ENCODE measurements at places on chromosomes 7 and 10.

GRCh38 chr10:94108200-94108599, 114.5 kb downstream of the PLCE1 start:
- no peak for DNase-seq

DNA sequence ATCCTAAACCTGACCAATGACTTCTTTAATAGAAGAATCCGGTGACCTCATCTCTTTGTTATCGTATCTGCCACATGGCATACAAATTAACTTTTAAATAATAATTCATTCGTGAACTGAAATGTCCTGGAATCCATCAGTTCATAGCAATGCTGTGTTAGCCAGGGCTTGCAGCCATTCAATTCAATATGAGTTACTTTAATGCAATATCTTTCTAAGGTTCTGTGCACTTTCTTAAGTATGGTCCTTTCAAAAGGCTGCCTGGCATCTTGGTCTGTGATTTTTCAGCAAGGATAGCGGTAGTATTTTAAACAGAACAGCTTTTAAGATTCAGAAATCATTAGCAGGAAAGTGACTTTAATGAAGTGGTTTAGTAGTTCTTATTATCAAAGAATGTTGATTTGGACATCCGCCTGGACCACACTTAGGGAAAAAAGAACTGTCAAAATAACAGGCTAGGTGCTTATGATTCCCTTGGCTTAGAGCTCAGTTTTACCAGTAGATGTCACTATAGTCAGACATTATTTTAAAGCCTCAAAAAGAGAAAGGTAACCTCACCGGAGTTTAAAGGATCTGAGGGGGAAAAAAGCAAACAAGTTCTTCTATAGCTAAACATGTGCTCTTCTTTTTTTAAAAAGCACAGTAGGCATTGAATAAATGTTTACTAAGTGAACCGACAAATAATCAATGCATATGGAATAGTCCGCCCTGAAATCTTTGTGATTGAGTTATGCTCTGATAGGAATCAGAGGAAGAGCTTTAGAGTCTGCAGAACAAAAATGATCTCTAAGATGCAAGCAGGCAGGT, 22.7 kb downstream of the SLC35G1 start:
- DNase-seq: no peak

- DNase-seq: no peak
These were observed 50.1 kb downstream of the ADARB2 start for GRCh38 chr10:1687190-1687589.

GRCh38 chr7:141073173-141073640, 657 bp upstream of the TMEM178B start:
- peak; percentile 21 for DNase-seq

- no peak for DNase-seq
These were observed 415.5 kb upstream of the COBL start for GRCh38 chr7:51732116-51732515.

DNA sequence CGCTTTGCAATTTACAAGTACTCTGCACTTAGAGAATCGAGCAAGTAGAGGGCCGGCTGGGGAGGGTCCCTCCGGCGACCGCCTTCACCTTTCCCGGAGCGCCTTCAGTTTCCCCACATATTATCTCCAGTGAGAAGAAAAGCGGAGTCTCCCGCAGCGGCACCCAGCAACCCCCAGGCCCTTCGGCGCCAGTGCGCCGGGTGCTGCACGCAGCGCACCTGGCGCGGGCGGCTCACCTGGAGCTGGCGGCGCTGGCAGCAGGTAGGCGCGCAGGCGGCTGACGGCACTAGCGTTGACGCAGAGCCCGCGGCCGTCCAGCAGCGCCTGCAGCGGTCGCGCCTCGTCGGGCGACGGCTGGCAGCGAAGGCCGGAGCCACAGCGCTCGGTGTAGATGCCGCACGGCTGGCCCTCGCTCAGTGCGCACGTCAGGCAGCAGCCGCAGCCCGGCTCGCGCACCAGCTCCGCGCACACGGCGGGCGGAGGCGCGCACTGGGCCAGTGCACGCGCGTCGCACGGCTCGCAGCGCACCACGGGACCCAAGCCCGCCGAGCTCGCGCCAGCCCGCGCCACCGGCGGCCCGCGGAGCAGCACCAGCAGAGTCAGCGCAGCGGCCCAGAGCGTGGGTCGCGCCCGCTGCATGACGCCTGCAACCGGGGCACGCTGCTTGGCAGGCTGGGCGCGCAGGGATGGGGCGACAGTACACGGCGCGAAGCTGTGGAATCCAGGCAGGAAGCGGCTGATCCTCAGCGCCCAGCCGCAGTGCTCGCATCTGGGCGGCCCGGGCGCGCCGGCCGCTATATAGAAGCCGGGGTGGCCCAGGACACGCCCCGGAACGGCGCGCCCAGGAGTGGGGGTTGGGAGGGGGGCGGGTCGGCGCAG, at the start of gene IGFBP3:
IGFBP3 (minus strand) TSS at position 771 of the 879 bp plus-strand sequence; CDS start at position 639, 132 bp downstream.
- DNase-seq: no peak

- DNase-seq: no peak
These were observed 39.5 kb downstream of the PPP1R3C start for GRCh38 chr10:91593366-91593765.

DNA sequence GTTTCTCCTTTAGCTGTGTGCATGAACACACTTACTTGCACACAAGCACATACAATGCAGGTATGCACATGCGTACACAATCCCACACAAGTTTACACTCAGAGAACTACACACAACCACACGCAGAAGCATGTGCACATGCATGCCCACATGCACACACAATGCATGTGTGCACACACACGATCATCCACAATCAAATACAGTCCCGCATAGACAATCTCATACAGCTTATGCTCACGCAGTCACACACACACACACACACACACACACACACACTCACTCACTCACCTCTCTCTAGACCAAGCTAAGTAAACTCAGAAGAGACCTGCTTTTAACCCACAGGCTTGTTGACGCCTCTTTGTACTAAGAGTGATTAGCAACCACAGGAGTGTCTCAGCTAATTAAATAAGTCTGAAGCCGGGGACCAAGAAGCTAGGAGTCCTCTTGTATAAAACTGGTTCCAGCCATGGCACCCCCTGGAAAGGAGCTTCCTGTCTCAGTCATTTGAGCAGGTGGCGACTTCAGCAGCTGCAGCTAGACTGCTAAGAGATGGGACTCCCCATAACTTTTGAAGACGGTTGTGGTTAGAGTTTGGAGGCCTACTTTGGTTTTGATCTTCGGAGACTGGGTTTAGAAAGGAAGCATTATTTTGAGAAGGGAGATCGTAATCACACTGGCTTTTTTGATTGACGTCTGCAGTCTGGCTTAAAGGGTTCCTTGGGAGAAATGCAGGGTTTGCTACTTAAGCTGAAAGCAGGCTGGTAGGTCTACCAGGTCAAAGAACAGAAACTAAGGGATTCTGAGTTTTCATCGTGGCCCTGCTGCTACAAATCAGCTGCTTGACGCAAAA, 82.3 kb upstream of the ADRB1 start:
- DNase-seq: peak; percentile 23

DNA sequence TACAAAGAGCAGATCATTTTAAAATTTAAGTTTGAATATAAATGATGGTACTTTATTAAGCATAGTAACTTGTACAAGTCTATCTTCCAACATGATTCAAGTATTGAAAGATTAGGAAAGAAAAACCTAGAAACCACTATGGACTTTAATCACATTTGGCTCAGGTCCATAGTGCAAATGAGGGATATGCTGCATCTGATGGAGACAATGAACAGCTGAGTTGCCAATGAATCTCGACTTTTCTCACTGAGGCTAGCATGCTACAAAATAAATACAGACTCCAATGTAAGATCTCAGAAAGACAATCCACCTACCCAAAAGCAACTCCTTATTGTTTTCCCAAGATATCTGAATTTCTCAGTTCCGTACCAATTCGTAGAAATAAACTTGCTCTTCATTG, 89.8 kb downstream of the SEMA3A start:
- DNase-seq: no peak

- DNase-seq: no peak
These were observed 92.5 kb upstream of the INHBA start for GRCh38 chr7:41795276-41795833.

DNA sequence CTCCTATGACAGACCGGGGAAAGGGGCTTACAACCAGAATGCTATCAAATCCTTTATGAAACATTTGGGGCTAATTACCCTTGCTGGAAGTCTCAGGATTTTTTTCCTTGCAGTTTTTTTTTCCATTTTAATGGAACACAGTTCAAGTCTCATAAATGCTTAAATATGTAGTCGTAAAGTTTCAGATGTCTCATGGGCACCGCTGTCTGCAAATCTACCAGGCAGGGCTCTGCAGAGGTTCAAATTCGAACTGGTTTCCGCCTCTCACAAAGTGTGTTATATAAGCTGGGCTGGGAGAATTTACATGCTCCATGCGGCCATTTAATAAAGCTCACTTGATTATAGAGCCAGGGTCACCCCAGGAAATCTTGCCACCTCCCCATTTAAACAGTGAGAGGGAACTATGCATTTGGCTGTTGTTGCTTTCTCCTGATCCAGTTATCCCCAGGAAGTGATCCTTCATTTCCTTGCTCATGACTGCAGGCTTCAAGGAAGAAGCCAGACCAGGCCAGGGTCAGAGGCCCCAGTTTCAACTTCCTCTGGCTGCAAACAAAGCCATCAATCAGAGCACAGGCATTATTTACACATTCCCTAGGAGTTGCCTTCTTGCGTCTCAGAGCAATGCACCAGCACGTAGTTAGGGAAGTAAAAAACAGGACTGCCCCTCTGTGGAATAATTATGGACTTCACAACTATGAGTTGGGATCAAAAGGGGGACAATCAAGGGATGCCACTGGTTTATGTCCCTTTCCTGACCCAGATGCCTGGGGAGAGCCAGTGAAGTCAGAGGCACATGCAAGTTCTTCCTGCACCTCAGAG, 358.8 kb downstream of the PRPF18 start:
- DNase-seq: no peak

GRCh38 chr10:21499701-21500577, 25.5 kb downstream of the SKIDA1 start:
- no peak for DNase-seq

GRCh38 chr7:78562191-78562590, 763.6 kb downstream of the PHTF2 start:
- DNase-seq: no peak

- DNase-seq: no peak
These were observed 81.1 kb upstream of the MBL2 start for GRCh38 chr10:52853704-52854103.

- DNase-seq: no peak
These were observed 14.7 kb downstream of the CYTH3 start for GRCh38 chr7:6257675-6258074.

- no peak for DNase-seq
These were observed 17.9 kb downstream of the PFKFB3 start for GRCh38 chr10:6220418-6221191.

GRCh38 chr10:84542522-84543490, 214.4 kb downstream of the CCSER2 start:
- DNase-seq: no peak

DNA sequence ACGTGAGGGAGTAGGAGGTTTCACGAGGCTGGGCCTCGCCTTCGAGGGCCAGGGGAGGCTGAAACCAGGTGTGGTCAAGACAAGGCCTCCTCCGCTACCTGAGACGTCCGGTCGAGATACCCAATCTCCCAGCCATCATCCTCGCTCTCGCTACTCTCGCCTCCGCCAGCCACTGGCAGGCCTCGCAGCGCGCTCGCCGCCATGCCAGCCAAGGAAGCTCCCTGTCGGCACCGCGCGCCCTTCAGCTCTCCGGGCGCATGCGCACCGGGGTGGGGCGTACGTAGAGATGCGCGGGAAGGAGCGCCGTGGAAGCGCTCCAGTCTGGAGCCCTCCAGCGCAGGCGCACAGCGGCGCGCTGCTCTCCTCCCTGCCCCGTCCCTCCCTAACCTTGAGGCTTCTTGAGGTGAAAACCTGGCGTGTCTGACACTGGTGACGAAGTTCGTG, at the start of gene ASZ1:
ASZ1 (minus strand) TSS at position 236 of the 444 bp plus-strand sequence; CDS start at position 203, 33 bp downstream.
- DNase-seq: no peak

DNA sequence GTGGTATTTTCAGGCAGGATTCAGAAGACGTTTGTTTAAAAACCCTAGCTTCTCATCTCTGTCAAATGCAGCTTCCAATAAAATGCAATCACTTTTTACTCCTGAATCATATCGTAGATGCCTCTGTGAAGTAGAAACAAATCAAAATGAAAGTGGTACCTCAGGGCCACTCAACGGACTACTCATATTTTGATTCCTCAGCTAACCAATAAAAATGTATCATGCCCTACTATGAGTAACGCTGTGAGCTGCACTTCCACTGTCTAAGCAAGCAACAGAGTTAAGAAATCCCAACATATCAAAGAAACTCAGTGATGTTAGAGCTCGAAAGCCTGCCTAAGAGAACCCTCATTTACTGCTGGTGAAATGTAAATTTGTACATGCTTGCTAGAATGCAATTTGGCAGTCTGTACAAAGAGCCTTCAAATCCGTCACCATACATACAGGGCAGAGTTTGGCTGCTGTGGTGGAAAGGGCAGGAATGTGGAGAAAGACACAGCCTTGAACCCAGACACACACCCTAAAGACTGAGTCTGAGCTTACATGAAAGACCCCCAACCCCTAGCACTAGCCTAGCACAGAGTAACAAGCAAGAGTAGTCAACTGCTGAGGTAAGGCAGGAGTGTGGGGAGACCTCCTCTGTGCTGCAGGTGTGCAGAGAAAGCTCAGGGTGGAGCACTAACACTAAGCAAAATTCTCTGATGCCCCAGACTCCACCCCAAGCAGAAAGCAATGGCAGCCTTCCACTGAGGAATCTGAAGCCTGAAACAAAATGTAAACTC, 151.5 kb downstream of the ANK3 start:
- no peak for DNase-seq

DNA sequence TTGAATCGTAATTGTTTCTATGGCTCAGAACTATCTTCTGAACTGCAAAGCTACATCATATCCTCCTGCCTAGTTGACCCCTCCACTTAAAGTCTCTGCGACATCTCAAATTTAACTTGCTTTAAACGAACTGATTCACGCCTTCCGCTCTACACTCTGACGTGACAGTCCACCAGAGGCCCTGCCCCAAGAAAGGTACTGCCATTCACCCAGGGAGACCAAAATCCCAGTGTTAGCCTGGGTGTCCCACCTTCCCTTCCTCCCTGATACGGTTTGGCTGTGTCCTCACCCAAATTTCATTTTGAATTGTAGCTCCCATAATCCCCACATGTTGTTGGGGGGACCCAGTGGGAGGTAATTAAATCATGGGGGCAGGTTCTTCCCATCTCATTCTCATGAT, 90.8 kb downstream of the CPXM2 start:
- no peak for DNase-seq

DNA sequence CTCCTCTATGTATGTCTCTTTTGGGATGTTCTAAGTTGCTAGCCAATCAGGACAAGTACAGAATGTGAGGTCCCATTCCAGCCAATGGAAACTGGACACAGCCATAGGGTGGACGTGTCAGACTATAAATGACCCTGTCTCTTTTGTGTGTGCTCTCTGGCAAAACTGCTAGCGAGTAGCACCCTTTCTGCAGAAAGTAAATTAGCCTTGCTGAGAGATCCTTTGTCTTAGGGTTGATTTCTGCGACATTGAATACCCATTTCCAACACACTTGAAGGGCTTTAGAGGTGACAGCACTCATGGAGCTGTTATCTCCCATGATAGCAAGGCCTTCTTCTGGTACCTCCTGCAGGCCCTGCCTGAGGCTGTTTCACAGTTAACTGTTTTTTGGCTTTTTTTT, 107.5 kb downstream of the CCNY start:
- DNase-seq: no peak

GRCh38 chr10:131556897-131557495, 245.5 kb upstream of the TCERG1L start:
- no peak for DNase-seq

- no peak for DNase-seq
These were observed 284.5 kb upstream of the SEMA3D start for GRCh38 chr7:85471307-85471706.
